ENCODE measurements at places on chromosomes 12 and 14.

GRCh38 chr14:23610090-23610814 lies 25.9 kb upstream of the DHRS2 start:
- no peak for DNase-seq

GRCh38 chr12:91590966-91591638 lies 408.5 kb upstream of the DCN start:
- DNase-seq = no peak

DNA sequence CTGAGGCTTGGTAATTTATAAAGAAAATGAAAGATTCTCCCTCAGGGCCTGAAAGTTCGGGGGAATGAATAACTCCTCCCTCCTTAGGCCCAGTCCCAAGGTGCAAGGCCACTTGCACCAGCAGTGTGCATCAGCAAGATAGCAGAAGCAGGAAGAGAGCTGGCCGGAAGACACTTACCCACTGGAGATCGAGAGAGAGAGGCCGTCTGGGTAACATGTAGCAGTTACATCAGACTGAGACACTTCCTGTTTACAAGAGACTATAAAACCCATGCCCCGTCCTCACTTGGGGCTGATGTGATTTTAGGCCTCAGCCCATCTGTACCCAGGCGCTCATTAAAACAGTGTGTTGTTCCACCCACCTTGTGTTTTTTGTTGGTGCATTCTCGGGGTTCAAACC lies 85.2 kb downstream of the TMTC3 start:
- no peak for DNase-seq

GRCh38 chr12:106736051-106736957 lies 38.2 kb upstream of the RIC8B start:
- no peak for DNase-seq

- DNase-seq = no peak
These were observed 420.1 kb downstream of the DIO2 start for GRCh38 chr14:79791055-79791732.
